ENCODE measurements at places on chromosomes 12 and 14.

DNA sequence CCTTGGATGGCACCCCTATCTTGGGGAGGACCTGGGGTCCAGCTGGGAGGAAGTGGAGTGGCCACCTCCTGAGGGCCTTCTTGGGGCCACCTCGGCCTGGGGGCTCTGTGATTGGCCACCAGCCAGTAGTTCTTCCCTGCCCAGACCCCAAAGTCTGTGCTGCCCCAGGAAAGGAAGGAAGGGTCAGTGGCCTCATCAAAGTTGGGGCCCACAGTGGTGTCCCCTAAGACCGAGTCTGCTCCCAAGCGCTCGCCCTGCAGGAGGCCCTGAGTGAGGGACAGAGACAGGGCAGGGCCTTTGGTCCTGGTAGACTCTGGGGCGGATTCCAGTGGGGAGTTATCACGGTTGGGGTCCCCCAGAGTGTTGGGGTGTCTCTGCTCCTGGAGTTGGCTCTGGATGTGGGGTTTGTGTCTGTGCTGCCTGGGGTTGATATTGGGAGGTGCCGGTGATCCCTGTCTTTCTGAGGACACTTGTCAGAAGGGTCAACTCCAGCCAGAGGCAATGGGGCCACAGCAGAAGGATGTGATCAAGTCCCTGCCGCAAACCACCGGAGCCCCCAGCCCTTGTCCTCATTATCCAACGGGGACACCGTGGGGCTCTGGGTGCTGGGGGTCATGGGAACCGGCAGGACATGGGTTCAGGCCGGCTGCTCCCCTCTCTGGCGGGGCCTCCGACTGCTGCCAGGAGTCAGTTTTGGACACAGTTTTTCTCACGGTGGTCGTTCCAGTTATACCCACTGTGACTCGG lies 364.3 kb downstream of the TMEM121 start:
- peak; percentile 2 for DNase-seq

DNA sequence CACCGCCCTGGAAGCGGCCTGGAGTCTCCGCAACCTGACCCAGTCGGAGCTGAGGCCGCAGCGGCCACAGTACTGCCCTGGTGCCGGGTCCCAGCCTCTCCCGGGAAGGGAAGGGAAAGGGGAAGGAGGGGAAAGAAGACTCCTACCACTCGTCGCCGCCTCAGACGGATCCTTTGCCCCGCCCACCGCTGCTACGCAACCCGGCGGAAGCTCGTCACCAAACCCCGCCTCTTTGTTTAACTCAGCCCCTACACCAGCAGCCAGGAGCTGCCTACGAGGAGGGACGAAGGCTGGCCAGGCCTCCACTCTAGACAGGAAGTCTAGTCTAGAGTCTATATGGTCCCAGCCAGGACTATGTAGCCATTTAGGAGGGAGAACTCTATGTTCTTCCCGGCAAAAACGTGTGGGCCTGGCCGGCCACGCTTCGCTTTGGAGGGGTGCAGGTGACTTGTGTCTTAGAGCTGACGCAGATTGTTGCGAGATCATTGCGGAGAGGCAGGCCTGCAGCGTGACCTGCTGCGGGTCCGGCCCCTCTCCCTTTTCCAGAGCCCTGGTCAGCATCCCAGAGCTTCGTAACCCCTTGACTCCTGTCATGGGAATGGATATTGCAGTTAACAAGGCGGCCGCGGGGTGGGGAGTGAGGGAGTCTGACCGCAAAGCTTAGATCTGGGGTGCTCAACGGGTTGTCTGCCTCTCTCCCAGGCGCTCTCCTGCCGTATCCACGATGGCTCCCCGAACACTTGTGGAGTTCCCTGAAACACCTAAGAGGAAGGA lies at the start of gene RNF41:
Gene RNF41, minus strand, starts transcription at position 166 of the 774 bp plus-strand sequence. CDS start 7,875 bp downstream, outside the sequence.
- peak; percentile 89 for DNase-seq

- no peak for DNase-seq
Measured at GRCh38 chr14:101069666-101070362, 166.3 kb upstream of the RTL1 start.

- peak; percentile 57 for DNase-seq
Measured at GRCh38 chr12:8078398-8078797, 3.7 kb upstream of the NECAP1 start.

GRCh38 chr12:53225635-53226424 lies 6.2 kb downstream of the RARG start:
- DNase-seq = no peak

GRCh38 chr12:120141336-120141735 lies 24.8 kb upstream of the RAB35 start:
- DNase-seq = no peak
